ENCODE measurements at places on chromosomes 16 and 17. TPM values are rescaled to one million over a fixed set of nuclear protein-coding genes. Genes with fewer than 3 reads are reported as not detected.

ZNF597 gene
- total RNA-seq = 2.1 TPM

CHD9NB gene
- total RNA-seq = 0.12 TPM

DLG4 gene
- 7.9 TPM for total RNA-seq

TBC1D3D gene
- 0.53 TPM for total RNA-seq

GCGR gene
- not detected for total RNA-seq

GLYR1 gene
- total RNA-seq = 73.3 TPM

HOXB4 gene
- 2.3 TPM for total RNA-seq

EPN3 gene
- not detected for total RNA-seq

FGF11 gene
- total RNA-seq = 1.0 TPM

CNGB1 gene
- total RNA-seq = not detected

MYH11 gene
- not detected for total RNA-seq

KRTAP4-5 gene
- not detected for total RNA-seq

HS3ST4 gene
- total RNA-seq = not detected

HSD17B1 gene
- 0.44 TPM for total RNA-seq

HLF gene
- total RNA-seq = 3.4 TPM

CCT6B gene
- 1.1 TPM for total RNA-seq

KRT24 gene
- not detected for total RNA-seq

TM4SF5 gene
- not detected for total RNA-seq

TSPAN10 gene
- total RNA-seq = 0.36 TPM

HOXB7 gene
- 0.36 TPM for total RNA-seq

TIMP2 gene
- 1.1 TPM for total RNA-seq

SLC35G6 gene
- total RNA-seq = not detected

KRT13 gene
- total RNA-seq = not detected

CIAO3 gene
- 32.2 TPM for total RNA-seq

PAFAH1B1 gene
- total RNA-seq = 170 TPM

PSMD3 gene
- 120 TPM for total RNA-seq

HSF5 gene
- 3.0 TPM for total RNA-seq

CIAO2B gene
- 195 TPM for total RNA-seq

HIGD1B gene
- total RNA-seq = not detected

PNPO gene
- total RNA-seq = 32.5 TPM

EVI2A gene
- total RNA-seq = 24.5 TPM

JPH3 gene
- total RNA-seq = 0.07 TPM

TNFRSF13B gene
- total RNA-seq = not detected

All from activated CD4-positive, alpha-beta memory T cell treated with anti-CD3 and anti-CD28 coated beads for 36 hours (primary cell).